ENCODE measurements at places on chromosomes 4 and X.

DNA sequence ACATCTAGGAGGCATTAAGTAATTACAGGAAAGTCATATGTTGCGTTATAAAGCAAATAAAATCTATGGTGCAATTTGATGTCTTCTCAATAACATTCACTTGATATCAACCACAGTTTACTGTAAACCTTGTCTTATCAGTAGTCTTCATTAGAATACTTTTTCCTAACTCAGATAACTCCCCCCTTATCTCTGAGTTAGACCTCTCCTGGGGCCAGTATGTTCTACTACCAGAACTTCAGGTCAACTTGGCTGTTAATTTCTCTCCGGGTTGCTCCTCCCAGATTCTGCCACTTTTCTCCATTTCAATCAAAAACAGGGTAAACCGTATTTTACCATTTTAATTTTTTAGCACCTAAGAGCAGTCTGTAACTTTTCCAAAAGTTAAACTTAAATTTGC is 50.0 kb downstream of the KDR start:
- DNase-seq: no peak

- no peak for DNase-seq
Observed at GRCh38 chr4:182090186-182090585, 153.0 kb upstream of the TENM3 start.

DNA sequence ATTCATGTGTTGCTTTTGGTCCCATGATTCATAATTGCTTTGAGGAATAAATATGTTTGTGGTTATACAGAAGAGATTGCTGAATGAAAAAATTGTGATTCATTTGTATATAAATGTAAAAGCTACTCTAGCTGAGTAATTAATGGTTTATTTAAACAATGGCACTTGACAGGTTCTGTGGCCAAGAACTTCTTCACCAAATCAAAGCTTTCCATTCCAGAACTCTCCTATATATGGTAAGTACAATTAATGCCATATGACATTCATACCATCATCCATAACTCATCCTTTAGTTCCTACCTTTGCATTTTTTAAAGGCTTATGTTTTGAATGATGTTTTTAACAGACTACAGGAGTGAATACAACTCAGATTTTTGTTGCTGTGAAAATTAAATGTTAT is 105.8 kb downstream of the REPS2 start:
- no peak for DNase-seq

DNA sequence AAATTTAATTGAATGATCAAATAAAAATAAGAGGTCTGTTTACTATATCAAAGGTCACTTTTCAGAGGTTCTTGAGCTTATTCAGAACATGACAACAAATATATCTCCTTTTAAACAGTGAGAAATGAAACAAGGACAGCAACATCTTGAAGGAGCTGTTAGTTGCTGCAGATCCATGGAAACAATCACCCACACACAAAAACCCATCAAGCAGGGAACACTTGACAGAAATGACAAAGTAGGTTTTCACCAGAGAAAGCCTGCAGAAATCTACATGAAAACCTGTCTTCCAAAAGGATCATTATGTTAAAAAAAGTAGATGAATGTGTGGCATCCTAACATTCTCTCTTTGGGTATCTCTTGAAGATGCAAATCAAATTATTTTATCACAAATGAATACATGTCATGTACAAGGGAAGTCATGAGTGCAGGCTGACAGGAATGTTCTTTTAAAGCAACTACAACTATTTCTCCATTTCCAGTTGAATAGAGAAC is 203.0 kb downstream of the GRIA2 start:
- no peak for DNase-seq

- DNase-seq: no peak
Observed at GRCh38 chrX:30635630-30636029, 17.6 kb upstream of the GK start.

GRCh38 chr4:17414392-17414791 is 97.5 kb downstream of the QDPR start:
- no peak for DNase-seq

DNA sequence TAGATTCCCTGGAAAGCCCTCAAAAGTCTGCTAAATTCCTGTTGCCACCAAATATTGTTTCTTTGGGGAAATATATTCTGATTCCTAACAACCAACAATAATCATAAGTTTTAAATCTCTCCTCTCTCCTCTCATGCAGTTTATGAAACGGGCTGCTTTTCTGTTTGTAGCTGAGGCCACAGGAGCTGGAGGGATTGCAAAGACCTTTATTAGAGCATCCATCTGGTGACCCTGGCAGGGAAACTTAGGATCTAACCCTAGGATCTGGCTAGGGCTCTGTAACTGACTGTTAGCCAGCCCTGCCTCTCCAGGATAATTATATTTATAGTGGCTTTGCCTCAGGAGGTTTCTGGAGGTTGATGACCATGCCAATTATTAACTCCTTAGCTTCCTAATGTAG is 56.9 kb downstream of the SMAD1 start:
- DNase-seq: no peak

DNA sequence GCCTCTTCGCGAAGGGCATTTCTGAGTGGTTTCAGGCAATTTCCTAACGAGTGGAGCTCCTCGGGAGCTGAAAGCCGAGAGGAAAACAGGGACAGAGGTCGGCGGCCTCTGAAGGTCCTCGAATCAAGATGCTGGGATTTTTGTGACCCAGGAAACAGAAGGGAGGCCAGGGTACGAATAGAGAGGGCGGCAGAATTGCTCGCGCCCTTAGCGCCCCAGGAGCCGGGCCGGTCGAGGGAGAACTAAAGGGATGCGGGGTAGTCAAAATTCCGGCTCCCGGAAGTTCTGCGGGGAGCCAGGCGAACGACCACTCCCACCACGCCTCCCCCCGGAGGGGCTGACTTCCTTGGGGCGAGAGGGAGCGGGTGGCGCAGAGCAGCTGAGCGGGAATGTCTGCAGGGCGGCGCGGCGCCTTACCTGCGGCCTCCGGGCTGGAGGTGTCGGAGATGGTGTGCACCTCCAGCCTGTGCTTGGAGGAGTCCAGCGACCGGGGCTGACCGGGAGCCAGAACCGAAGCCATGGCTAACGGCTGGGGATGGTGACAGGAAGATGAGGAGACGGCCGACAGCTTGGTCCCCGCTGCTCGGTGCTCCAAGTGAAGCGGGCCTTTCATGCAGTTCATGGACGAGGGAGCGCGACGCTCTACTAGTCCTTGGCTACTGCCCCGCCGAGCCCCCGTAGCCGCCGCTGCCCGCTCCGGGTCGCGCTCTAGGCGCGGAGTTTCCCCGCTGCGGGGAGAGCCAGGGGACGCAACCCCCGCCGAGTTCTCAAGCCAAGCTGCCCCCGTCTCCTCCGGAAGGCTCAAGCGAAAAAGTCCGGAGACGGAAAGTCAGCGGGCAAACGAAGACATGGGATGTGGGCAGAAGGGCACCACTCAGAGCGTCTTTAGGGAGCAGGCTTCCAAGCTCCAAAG is 782 bp downstream of the PITX2 start:
- DNase-seq: no peak
